ENCODE measurements at places on chromosomes 5 and 9. TPM values are rescaled to one million over a fixed set of nuclear protein-coding genes. Genes with fewer than 3 reads are reported as not detected.
A peak's percentile ranks its signal among the peaks of the same experiment; 100 is the strongest.

IFNA21 gene
- total RNA-seq, result not detected

DNA sequence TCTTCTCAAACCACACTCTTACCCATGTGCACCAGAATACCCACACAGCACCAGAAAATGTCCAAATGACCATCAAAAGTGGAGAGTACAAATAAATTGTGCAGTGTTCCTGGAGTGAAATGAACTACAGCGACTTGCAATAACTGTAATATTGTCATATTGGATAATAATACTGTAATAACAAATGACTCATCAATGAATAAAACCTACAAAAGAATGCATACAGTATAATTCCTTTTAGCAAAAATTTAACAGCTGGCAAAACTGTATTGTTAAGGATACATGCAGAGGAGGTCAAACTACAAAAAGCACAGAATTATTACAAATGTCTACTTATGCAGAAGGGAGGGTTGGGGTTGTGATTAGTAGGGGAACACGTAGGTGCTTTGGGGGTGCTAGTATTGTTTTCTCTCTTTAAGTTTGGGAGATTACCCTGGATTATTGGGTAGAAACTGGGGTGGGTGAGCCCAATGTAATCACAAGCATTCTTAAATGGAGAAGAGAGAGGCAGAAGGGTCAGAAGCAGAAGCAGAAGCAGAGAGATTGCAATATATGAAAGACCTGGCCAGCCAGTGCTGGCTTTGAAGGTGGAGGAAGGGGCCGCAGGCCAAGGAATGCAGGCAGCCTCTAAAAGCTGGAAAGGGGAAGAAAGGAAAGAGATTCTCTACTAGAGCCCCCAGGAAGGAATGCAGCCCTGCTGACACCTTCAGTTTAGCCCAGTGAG lies 21.8 kb downstream of the IRF1 start:
- H3K36me3 ChIP-seq, result no peaks in the 10 kb centered on the region
- no peak overlapping the region for H3K27ac ChIP-seq
- H3K4me1 ChIP-seq, result peaks cover 4% of the 10 kb centered on the region
- peak; percentile 4 for DNase-seq
- no peak overlapping the region for H3K4me3 ChIP-seq
- H3K27me3 ChIP-seq, result no peaks in the 10 kb centered on the region

GRCh38 chr9:108270051-108270450 lies 585.7 kb downstream of the ACTL7B start:
- H3K4me1 ChIP-seq, result no peaks in the 10 kb centered on the region
- H3K27me3 ChIP-seq, result no peaks in the 10 kb centered on the region
- no peak overlapping the region for H3K27ac ChIP-seq
- no peak for DNase-seq

DNA sequence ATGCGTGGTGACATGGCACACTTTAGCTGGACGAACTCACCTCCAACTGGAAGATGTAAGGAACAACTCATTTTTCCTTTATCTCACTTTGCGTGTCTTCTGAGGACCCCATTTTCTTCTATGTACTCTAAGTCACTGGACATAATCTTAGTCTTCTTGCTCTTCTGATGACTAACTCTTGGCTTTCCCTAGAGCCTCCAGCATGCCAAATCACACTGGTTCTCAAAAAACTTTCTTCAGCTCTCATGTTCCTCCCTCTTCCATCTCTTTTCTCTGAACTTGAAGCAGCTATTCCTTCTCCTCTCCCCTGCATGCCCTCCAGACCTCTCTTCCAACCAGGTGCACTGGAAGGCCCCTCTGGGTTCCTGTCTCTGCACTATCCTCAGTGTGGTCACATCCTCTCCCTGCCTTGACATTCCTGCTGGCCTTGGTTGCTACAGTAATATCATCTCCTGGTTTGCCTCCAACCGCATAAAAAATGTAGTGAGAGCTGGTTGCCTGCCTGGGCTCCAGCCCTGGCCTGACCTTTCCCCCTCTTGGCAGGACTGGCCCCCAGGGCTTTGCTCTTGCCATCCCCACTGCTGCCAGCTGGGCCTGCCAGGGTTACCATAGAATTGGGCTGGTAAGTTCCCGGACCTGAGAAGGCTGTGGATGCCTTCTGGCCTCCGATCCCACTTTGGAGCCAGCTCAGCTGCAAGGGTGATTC lies 44.8 kb upstream of the BNC2 start:
- H3K4me1 ChIP-seq, result no peaks in the 10 kb centered on the region
- H3K27me3 ChIP-seq, result no peaks in the 10 kb centered on the region
- H3K4me3 ChIP-seq, result no peak overlapping the region
- no peak overlapping the region for H3K27ac ChIP-seq
- H3K36me3 ChIP-seq, result no peaks in the 10 kb centered on the region

GRCh38 chr5:81838307-81838906 lies 87.5 kb upstream of the SSBP2 start:
- no peaks in the 10 kb centered on the region for H3K36me3 ChIP-seq
- no peaks in the 10 kb centered on the region for H3K27me3 ChIP-seq
- no peaks in the 10 kb centered on the region for H3K4me1 ChIP-seq
- no peak overlapping the region for H3K4me3 ChIP-seq
- no peak overlapping the region for H3K27ac ChIP-seq

DNA sequence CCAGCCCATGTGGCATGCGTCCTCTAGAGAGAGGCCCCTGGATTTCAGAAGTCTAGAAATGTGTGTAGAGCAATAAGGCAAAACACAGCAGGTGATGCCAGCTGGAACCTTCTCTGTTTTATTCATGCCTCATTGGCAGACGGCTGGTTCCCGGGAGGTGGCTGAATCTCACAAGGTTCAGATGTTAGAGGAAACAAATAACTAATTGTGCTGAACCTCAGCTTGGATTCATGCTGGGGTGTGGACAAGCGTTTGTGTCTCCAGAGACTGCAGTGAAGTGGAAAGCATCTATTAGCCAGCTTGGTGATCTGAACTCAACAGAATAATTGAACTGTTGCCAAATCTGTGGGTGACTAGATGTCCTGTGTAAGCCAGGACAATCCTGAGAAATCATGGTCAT lies 131.1 kb upstream of the NR4A3 start:
- H3K27me3 ChIP-seq, result no peaks in the 10 kb centered on the region
- H3K36me3 ChIP-seq, result no peaks in the 10 kb centered on the region
- DNase-seq, result no peak
- H3K4me1 ChIP-seq, result no peaks in the 10 kb centered on the region
- no peak overlapping the region for H3K4me3 ChIP-seq

GRCh38 chr9:81393985-81394811 lies 295.1 kb downstream of the TLE1 start:
- no peaks in the 10 kb centered on the region for H3K36me3 ChIP-seq
- no peaks in the 10 kb centered on the region for H3K4me1 ChIP-seq
- H3K27me3 ChIP-seq, result no peaks in the 10 kb centered on the region
- no peak overlapping the region for H3K4me3 ChIP-seq
- peak overlapping the region; percentile 81 for H3K27ac ChIP-seq
- peak; percentile 40 for DNase-seq

Data from uterus (tissue), 4 donors.